Small intestine (tissue), 16 donors: ENCODE measurements at places on chromosomes 5 and 9.

- no peak overlapping the region for H3K27ac ChIP-seq
- no peak overlapping the region for H3K4me3 ChIP-seq
- H3K4me1 ChIP-seq: no peaks in the 10 kb centered on the region
- peak; percentile 47 for DNase-seq
These were observed 46.3 kb upstream of the PALM2AKAP2 start for GRCh38 chr9:109733690-109734089.

- H3K36me3 ChIP-seq: no peaks in the 10 kb centered on the region
- H3K4me3 ChIP-seq: no peak overlapping the region
- peak overlapping the region; percentile 37 for H3K27ac ChIP-seq
- no peak for DNase-seq
These were observed 3.0 kb upstream of the PCDH1 start for GRCh38 chr5:141880961-141881801.

- no peaks in the 10 kb centered on the region for H3K27me3 ChIP-seq
- no peak for DNase-seq
- peaks cover 4% of the 10 kb centered on the region for H3K4me1 ChIP-seq
- peaks cover 12% of the 10 kb centered on the region for H3K36me3 ChIP-seq
These were observed 4.7 kb upstream of the CACFD1 start for GRCh38 chr9:133454943-133455673.

DNA sequence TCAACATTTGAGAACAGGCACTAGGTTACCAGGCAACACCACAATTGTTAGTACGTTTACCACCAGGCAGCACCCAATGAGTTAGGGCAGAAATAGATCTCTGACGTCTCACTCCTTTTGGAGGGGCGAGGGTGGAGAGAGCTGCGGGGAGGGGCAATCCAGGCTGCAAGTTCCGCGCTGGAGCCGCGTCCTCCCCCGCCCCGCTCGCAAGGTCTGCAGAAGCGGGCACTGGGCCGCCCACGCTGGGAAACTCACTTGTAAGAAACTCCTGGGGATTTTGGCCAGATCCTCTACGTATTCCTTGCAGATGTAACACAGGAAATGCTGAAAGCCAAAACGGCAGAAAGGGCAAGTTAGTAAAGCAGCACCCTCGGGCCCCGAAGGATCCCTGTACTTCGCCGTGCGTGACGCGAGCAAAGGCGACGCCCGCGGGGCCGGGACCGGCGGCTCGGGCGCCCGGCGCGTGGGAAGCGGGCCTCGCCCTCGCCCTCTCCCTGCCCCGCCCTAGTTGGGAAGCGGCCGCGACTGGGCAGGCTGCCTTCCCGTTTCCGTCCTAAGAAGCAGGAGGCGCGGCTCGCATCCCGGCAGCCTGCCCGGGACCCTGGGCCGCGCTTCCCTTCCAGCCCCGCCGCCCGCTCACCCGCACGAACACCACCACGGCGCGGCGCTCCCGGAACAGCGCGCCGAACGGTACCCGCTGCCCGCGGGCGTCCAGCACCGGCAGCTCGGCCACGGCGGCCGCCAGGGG is 493 bp downstream of the PRXL2C start:
- peak overlapping the region; percentile 65 for H3K4me3 ChIP-seq
- no peaks in the 10 kb centered on the region for H3K36me3 ChIP-seq
- peaks cover 5% of the 10 kb centered on the region for H3K4me1 ChIP-seq
- peak; percentile 89 for DNase-seq
- H3K27ac ChIP-seq: peak overlapping the region; percentile 69

- no peak for DNase-seq
- no peaks in the 10 kb centered on the region for H3K27me3 ChIP-seq
- H3K27ac ChIP-seq: no peak overlapping the region
- H3K4me3 ChIP-seq: no peak overlapping the region
- H3K36me3 ChIP-seq: no peaks in the 10 kb centered on the region
These were observed 574.7 kb upstream of the MEF2C start for GRCh38 chr5:89457411-89458331.

DNA sequence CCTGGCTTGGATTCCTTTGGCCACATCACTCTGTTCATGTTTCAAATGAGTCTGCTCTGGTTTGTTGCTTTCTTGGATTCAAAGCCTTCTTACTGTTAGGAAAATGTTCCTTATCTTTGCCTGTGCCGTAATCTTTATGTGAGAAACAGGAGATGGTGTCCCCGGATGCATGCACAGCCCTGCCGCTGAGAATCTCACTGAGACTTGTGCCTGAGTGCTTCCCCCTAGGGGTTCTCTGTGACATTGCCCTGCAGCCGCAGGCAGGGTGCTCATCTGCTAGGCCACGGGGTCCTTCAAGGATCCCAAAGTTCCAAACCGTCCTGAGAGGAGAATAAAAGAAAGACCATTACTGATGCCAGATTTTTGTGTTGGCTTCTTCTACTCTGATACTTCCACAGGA is 81.4 kb upstream of the ANKRD55 start:
- DNase-seq: peak; percentile 52
- H3K36me3 ChIP-seq: no peaks in the 10 kb centered on the region
- H3K27ac ChIP-seq: no peak overlapping the region
- H3K4me1 ChIP-seq: peaks cover 20% of the 10 kb centered on the region
- no peaks in the 10 kb centered on the region for H3K27me3 ChIP-seq

DNA sequence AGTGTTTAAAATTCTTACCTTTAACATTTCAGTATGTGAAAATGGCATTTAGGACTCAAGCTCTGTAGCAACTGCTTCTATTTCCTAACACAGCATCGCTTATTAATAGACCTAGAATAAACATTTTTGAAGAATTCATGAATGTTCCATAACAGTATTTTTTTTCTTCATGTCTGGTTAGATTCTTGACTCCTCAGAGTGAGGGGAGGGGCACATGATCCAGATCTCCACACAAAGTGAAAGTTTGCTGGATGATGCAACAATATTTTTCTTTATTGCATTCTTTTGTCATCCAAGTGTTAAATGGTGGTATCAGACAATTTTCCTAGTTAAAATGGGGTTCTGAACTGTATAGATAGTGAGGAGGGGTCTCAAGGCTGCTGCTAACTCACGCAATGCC is 130.8 kb upstream of the MAN2A1 start:
- H3K4me1 ChIP-seq: no peaks in the 10 kb centered on the region
- DNase-seq: no peak
- no peaks in the 10 kb centered on the region for H3K27me3 ChIP-seq

GRCh38 chr5:14415698-14416074 is 165.9 kb upstream of the OTULINL start:
- H3K4me3 ChIP-seq: no peak overlapping the region
- H3K36me3 ChIP-seq: peaks cover 3% of the 10 kb centered on the region
- H3K27ac ChIP-seq: no peak overlapping the region
- no peak for DNase-seq
- no peaks in the 10 kb centered on the region for H3K27me3 ChIP-seq

GRCh38 chr9:110640736-110641135 is 27.9 kb upstream of the MUSK start:
- H3K36me3 ChIP-seq: no peaks in the 10 kb centered on the region
- DNase-seq: no peak
- H3K27ac ChIP-seq: no peak overlapping the region
- H3K27me3 ChIP-seq: no peaks in the 10 kb centered on the region
- no peak overlapping the region for H3K4me3 ChIP-seq
- no peaks in the 10 kb centered on the region for H3K4me1 ChIP-seq

DNA sequence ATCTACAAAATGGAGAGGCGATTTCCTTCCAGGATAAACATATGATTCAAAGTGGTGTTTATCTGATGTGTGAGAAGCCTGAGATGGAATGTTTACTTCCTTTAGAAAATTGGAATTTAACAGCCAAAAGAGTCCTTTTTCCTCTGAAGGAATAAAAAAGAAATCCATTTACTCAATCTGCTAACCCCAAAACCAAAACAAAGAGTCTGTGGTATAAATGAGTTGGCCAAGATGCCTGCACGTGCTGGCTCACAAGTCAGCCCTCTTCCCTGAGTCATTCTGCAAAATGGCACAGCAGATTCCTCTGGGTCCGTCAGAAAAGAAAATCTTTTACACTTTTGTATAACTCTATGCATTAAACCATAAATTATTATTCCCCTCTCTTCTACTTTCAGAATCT is 60.8 kb downstream of the EBF1 start:
- no peak overlapping the region for H3K27ac ChIP-seq
- no peak overlapping the region for H3K4me3 ChIP-seq
- H3K36me3 ChIP-seq: no peaks in the 10 kb centered on the region
- no peaks in the 10 kb centered on the region for H3K27me3 ChIP-seq
- no peak for DNase-seq

- DNase-seq: no peak
- no peaks in the 10 kb centered on the region for H3K4me1 ChIP-seq
- H3K36me3 ChIP-seq: no peaks in the 10 kb centered on the region
- no peak overlapping the region for H3K4me3 ChIP-seq
These were observed 156.4 kb downstream of the FAM174A start for GRCh38 chr5:100691548-100691947.

- H3K27me3 ChIP-seq: peaks cover 30% of the 10 kb centered on the region
- H3K4me1 ChIP-seq: no peaks in the 10 kb centered on the region
- no peak overlapping the region for H3K4me3 ChIP-seq
- no peak for DNase-seq
- H3K27ac ChIP-seq: no peak overlapping the region
- H3K36me3 ChIP-seq: no peaks in the 10 kb centered on the region
These were observed 31.5 kb downstream of the NDUFS6 start for GRCh38 chr5:1832511-1833250.

- H3K27ac ChIP-seq: no peak overlapping the region
- no peaks in the 10 kb centered on the region for H3K36me3 ChIP-seq
- no peak for DNase-seq
- no peaks in the 10 kb centered on the region for H3K27me3 ChIP-seq
- H3K4me3 ChIP-seq: no peak overlapping the region
These were observed 172.3 kb upstream of the GNA14 start for GRCh38 chr9:77820293-77820954.

DNA sequence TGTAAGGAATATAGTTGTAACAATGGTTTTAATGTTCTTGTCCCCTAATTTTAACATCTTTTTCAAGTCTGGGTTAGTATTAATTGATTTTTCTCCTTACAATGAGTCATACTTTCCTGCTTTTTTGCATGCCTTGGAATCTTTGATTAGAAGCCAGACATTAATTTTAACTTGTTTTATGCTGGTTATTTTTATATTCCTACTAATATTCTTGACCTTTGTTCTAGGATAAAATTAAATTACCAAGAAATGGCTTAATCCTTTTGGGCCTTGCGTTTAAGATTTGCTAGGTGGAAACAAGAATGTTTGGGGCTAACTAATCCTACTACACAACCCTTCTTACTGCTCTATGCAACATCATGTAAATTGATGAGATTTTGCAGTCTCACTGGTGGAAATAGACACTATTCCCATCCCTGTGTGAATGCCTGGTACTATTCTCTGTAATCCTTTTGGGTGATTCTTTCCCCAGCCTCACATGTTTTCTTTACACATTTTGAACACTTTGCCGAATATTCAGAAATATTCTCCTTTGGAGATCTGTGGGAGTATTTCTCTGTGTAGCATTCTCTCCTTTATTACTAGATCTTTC is 47.2 kb downstream of the ZCCHC7 start:
- no peak overlapping the region for H3K27ac ChIP-seq
- no peaks in the 10 kb centered on the region for H3K36me3 ChIP-seq
- H3K4me3 ChIP-seq: no peak overlapping the region
- H3K27me3 ChIP-seq: no peaks in the 10 kb centered on the region
- H3K4me1 ChIP-seq: no peaks in the 10 kb centered on the region

- no peaks in the 10 kb centered on the region for H3K4me1 ChIP-seq
- no peak overlapping the region for H3K4me3 ChIP-seq
- DNase-seq: peak; percentile 44
- H3K36me3 ChIP-seq: no peaks in the 10 kb centered on the region
- H3K27ac ChIP-seq: no peak overlapping the region
These were observed 789.3 kb downstream of the SEMA5A start for GRCh38 chr5:8756498-8757084.

DNA sequence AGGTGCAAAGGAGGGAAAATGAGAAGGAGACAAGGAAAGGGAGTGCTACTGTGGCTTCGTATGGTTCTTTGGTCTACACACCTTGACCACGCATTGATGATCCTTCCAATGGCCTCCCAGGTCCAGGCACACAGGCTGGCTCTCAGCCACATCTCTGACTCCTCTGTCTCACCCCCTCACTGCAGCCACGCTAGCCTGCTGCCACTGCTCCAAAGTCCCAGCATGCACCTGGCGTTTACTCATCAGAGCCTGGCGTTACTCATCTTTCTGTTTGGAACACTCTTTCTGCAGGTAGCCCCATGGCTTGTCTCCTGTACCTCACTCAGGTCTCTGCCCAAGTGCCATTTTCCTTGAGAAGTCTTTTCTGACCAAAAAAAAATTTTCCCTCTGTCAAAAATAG is 195.5 kb downstream of the SNCAIP start:
- H3K36me3 ChIP-seq: no peaks in the 10 kb centered on the region
- DNase-seq: no peak
- no peaks in the 10 kb centered on the region for H3K27me3 ChIP-seq
- H3K4me3 ChIP-seq: no peak overlapping the region

DNA sequence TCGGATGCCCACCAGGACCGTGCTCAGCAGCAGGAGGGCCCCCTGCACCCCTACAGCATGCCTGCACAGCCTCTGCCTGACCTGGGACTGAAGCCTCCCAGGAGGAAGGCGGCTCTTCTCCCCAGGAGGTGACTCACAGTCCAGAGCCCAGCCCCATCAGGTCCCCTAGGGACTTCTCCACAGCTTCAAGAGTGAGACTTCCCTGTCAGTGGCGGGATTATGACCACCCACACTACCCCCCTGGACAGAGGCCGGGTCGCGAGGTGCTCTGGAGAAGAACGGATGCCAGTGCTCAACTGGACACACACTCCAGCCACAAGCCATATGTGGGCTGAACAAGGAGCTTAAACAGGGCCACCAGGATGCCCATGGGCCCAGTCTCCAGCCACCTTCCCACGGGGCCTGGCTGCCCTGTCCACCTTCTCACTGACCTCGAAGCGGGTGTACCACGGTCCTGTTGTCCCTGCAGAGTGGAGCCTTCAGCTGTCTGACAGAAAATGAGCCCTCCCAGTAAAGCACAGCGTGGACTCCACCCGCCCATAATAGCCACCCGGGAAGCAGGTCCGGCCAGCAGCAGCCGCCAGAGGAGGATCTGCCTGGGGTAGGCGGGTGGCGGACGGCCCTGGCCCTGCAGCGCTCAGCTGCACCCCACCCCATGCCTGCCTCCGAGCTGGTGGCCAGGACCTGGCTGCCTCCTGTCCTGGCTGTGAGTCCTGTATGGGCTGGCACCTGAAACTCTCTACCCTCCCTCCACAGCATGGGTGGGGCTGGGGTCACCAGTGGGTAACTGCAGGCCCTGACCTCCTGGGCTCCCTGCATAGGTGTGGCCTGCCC is 54.7 kb downstream of the SEMA4D start:
- no peaks in the 10 kb centered on the region for H3K27me3 ChIP-seq
- no peak overlapping the region for H3K27ac ChIP-seq
- no peaks in the 10 kb centered on the region for H3K4me1 ChIP-seq
- no peak overlapping the region for H3K4me3 ChIP-seq

- H3K4me1 ChIP-seq: no peaks in the 10 kb centered on the region
- H3K36me3 ChIP-seq: peaks cover 9% of the 10 kb centered on the region
- no peaks in the 10 kb centered on the region for H3K27me3 ChIP-seq
- no peak overlapping the region for H3K4me3 ChIP-seq
- DNase-seq: no peak
- H3K27ac ChIP-seq: no peak overlapping the region
These were observed 70.9 kb downstream of the PKD2L2 start for GRCh38 chr5:137960141-137960540.
